ENCODE measurements at places on chromosomes 13 and 19.

- no peak for DNase-seq
Measured at GRCh38 chr13:44352202-44352601, 21.4 kb upstream of the SERP2 start.

DNA sequence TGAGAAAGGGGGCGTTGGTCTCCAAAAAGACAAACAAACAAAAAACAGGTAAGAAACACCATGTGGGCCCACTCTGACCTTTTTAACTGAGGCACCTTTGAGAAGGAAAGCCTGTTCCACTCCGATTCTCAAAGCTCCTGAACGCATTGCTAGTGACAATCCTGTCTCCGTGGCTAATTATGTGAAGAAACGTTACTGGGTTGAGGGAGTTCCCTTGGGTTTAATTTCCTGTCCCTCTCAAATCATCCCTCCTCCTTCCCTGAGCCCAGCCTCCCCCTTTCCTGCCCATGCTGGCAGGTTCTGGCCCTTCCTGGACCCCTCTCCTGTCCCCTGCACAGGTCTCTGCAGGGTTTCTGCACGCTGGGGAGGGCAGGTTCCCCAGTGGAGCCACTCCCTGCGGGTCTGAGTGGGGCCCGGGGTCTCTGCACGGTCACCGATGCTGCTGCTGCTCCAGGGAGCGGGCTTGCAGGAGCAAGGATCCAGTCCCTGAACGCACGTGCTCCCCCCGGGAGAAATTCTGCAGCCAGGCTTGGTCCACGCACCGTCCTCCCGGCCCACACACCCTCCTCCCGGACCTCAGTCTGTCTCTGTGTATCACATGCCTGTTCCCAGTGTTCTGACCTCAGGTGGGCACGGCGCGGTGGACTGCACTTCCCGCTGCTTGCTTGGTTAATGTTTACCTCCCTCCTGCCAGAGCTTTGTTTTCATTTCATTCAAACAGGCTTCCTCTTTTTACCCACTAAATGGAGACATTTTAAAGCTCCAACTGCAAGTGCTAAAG lies 76.4 kb upstream of the MCF2L start:
- no peak for DNase-seq

- DNase-seq, result peak; percentile 97
Measured at GRCh38 chr19:57280165-57280961, at the start of gene ZNF460. TSS of gene ZNF460 (plus strand) at chr19:57280485. CDS start at chr19:57280807, 322 bp downstream.

DNA sequence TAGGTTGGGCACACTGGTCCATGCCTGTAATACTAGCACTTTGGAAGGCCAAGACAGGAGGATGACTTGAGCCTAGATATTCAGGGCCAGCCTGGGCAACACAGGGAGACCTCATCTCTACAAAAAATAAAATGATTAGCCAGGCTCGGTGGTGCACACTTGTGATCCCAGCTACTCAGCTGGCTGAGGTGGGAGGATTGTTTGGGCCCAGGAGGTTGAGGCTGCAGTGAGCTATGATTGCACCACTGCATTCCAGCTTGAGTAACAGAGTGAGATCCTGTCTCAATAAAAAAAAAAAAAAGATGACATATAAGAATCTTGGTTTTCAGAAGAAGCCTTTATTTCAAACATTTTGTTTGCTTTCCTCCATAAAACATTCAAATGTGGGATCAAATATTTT lies 178.0 kb downstream of the LIG4 start:
- DNase-seq, result no peak

GRCh38 chr13:113143466-113144254 lies 14.8 kb upstream of the PROZ start:
- DNase-seq, result no peak

GRCh38 chr13:102344410-102344809 lies 57.4 kb downstream of the FGF14 start:
- no peak for DNase-seq

GRCh38 chr19:38361633-38362075 lies 12.7 kb upstream of the PSMD8 start:
- peak; percentile 55 for DNase-seq

GRCh38 chr13:82758044-82758443 lies 1124.2 kb downstream of the SLITRK1 start:
- DNase-seq, result no peak

DNA sequence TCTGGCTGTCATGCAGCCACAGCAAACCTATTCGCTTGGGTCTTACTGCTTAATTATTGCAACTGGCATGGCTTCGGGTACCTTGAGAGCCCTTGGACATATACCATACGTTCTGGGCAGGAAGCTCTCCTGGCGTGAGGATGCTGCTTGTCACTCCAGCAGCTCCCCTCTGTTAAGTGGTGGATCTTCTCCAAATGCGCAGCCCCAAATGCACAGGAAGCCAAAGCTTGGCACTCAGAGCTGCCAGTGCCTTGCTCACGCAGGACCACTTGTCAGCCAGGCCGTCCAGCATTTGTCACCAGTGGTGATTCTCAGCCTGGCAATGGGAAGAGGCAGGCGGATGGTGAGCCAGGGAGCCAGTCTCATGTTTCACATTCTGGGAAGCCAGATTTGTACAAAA lies 158.6 kb downstream of the KATNAL1 start:
- no peak for DNase-seq

- no peak for DNase-seq
Measured at GRCh38 chr13:111039735-111040134, 75.4 kb upstream of the ARHGEF7 start.

GRCh38 chr19:33868788-33869412 lies 72.2 kb downstream of the KCTD15 start:
- DNase-seq, result no peak

DNA sequence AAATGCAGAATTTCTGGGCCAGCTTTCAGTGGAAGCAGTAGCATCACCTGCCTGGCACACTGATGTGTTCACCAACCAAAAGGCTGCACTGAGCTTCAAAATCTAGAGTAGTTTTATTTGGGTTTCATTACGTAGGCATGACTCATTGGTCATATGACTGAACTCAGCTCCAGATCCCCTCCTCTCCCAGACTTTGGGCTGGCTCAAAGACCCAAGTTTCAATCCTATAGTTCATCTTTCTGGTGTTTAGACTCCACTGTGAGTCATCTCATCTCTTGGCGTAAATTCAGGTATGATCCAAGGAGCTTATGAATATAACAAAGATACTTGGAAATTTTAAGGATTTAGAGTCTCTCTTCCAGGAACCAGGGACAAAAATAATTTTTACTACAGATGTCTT lies 17.7 kb downstream of the ZMYM5 start:
- peak; percentile 9 for DNase-seq

DNA sequence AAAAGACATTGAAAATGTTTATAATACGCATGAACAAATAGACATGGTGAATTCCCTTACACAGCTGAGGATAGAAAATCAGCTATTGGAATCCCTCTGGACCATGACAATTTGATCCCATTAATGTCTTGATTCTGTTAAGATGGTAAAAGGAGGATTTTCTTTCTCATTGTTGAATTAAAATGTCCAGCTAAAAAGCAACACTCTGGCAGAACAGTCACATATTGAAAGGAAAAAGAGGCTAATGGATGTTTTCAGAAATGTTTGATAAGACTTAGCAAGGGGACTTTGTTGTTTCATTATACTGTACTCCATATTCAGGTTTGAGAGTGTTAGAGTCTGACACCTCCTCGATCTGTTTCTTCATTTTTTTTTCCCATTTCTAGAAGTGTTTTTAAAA lies 296.0 kb downstream of the OLFM4 start:
- DNase-seq, result no peak

- DNase-seq, result no peak
Measured at GRCh38 chr13:99335087-99335486, 27.9 kb upstream of the GPR183 start.

GRCh38 chr19:1483131-1483978 lies 4.3 kb upstream of the C19orf25 start:
- no peak for DNase-seq

GRCh38 chr19:6750062-6750461 lies 10.6 kb downstream of the TRIP10 start:
- no peak for DNase-seq

- peak; percentile 48 for DNase-seq
Measured at GRCh38 chr19:480016-480855, 16.1 kb upstream of the MADCAM1 start.

- DNase-seq, result no peak
Measured at GRCh38 chr13:47904241-47904640, 96.8 kb downstream of the SUCLA2 start.

- no peak for DNase-seq
Measured at GRCh38 chr13:74773248-74773647, 639.0 kb upstream of the KLF12 start.

DNA sequence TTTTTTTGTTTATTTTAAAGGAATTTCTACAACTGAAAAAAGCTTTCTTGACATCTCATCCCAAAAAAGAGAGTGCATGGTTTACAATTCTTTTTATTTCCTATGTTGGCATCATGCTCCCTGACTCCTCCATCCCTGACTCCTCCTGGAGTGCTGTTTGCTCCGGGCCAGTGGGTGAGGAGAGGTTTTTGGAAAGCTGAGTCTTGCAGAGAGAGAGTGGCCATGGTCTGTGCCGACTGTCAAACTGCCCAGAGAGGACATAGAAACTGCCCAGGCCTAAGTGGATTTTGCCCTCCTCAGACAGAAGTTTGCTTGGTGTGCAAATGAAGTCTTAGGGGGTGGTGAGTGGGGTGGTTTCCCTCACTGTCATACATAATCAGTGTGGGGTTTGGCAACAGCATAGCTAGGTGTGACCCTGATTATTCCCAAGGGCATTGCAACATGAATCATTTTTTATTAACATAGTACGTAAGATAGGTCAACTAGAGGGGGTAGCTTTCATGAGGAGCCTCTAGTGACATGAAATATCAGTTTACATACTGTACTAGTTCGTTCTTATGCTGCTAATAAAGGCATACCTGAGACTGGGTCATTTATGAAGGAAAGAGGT lies 179.8 kb upstream of the UBL3 start:
- DNase-seq, result no peak

DNA sequence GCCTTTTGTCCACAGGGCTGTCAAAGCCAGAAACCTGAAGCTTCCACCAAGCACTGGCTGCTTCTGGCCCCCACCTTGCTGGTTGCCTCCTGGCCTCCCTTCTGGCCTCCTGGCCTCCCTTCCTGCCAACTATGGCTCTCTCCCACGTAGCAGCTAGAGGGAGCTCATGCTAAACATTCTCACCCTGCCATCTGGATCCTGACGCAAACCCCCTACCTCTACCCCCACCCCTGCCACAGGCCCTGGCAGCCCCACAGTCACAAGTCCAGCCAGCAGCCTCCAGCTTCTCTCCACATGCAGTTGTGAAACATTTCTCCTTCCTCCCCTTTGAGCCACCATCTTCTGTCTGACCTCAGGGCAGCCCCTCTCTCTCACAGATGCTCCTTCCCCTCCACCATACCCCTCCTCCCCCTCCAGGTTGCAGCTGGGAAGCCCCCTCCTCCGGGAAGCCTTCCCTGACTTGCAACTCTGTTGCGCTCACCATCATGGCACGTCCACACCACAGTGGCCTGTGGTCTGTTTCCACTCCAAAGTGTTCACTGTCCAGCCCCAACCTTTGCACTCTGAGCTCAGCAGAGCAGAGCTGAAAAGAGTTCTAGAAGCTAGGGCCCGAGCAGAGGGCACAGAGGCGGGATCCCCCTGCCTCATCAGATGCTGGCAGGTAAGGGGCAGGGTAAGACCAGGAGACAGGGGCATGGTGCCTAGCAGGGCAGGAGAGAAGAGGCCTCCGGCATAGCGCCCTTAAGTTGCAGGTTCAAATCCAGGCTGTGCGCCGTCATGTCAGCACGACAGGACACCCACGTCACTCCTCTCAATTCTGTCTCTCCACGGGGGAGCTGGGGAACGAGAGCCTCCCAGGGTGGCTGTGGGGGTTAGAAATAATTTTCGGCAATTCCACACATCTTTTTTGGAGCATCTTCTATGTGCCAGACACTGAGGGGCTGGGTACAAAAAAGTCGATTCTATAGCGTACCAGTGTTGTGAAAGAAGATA lies 7.3 kb downstream of the ADGRL1 start:
- no peak for DNase-seq

GRCh38 chr19:35533201-35533821 lies at the start of gene GAPDHS:
TSS of gene GAPDHS (plus strand) at chr19:35533456. CDS start at chr19:35533528, 72 bp downstream.
- DNase-seq, result no peak

GRCh38 chr19:49976496-49976895 lies 15.5 kb upstream of the SIGLEC11 start:
- DNase-seq, result no peak

- DNase-seq, result peak; percentile 29
Measured at GRCh38 chr19:49591731-49592485, 926 bp downstream of the PRR12 start.
